ENCODE measurements at places on chromosomes 7 and 10. TPM values are rescaled to one million over a fixed set of nuclear protein-coding genes. Genes with fewer than 3 reads are reported as not detected.

DNA sequence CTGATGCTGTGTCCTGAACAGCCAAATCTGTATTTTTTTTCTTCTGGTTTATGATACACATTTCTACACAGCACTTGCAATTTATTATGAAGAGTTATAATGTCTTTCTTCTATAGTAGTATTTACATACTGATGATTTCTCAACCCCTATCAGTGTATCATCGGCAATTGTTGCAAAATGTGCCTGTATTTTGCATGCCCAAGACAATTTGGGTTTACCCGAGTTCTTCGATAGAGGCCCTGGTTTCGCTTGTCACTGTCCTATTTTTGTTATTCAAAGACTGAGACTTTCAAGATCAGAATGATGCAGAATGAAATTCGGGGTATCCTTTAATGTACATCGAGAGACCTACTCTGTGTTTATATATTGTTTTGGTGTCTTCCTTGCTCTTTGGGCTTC is 184.5 kb upstream of the PRSS58 start:
- H3K4me3 ChIP-seq, result no peak overlapping the region
- H3K27me3 ChIP-seq, result peaks cover 3% of the 10 kb centered on the region
- no peak for DNase-seq
- no peak overlapping the region for H3K27ac ChIP-seq
- H3K36me3 ChIP-seq, result no peaks in the 10 kb centered on the region
- peaks cover 33% of the 10 kb centered on the region for H3K4me1 ChIP-seq

GRCh38 chr7:921581-922333 is 32.7 kb downstream of the ADAP1 start:
- H3K27me3 ChIP-seq, result peaks cover 5% of the 10 kb centered on the region
- no peak overlapping the region for H3K27ac ChIP-seq
- no peaks in the 10 kb centered on the region for H3K36me3 ChIP-seq
- H3K4me3 ChIP-seq, result no peak overlapping the region
- DNase-seq, result peak; percentile 10

GRCh38 chr10:63699785-63700613 is 178.8 kb downstream of the REEP3 start:
- H3K27ac ChIP-seq, result no peak overlapping the region
- DNase-seq, result no peak
- no peak overlapping the region for H3K4me3 ChIP-seq

DNA sequence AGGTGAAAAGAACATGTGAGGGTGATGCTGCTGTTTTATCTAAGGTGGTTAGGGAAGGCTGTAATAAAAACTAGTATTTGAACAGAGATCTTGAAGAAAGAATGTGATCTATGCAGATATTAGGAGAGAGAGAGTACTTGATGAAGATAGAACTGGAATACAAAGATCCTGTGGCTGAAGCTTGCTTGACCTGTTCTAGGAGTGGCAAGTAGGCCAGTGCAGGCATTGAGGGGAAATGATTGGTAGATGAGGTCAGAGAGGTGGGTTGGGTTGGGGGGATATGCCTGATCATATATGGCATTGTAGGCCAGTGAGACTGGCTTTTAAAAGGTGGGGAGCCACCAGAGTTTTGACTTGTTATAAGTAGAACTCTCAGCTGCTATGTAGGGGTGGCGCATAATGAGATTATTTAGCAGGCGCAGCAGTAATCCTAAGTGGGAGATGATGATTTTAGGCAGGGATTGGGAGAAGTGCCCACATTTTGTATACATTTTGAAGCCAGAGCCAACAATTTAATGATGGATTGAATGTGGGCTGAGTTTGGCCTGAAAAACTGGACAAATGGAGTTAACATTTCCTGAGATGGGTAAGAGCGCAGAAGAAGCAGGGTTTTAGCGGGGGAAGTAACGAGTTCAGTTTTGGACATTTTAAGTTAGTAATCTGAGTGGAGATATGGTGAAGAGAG is 8.2 kb downstream of the CCSER2 start:
- DNase-seq, result no peak
- H3K4me1 ChIP-seq, result peaks cover 31% of the 10 kb centered on the region
- H3K27ac ChIP-seq, result no peak overlapping the region
- H3K4me3 ChIP-seq, result no peak overlapping the region
- no peaks in the 10 kb centered on the region for H3K36me3 ChIP-seq

DNA sequence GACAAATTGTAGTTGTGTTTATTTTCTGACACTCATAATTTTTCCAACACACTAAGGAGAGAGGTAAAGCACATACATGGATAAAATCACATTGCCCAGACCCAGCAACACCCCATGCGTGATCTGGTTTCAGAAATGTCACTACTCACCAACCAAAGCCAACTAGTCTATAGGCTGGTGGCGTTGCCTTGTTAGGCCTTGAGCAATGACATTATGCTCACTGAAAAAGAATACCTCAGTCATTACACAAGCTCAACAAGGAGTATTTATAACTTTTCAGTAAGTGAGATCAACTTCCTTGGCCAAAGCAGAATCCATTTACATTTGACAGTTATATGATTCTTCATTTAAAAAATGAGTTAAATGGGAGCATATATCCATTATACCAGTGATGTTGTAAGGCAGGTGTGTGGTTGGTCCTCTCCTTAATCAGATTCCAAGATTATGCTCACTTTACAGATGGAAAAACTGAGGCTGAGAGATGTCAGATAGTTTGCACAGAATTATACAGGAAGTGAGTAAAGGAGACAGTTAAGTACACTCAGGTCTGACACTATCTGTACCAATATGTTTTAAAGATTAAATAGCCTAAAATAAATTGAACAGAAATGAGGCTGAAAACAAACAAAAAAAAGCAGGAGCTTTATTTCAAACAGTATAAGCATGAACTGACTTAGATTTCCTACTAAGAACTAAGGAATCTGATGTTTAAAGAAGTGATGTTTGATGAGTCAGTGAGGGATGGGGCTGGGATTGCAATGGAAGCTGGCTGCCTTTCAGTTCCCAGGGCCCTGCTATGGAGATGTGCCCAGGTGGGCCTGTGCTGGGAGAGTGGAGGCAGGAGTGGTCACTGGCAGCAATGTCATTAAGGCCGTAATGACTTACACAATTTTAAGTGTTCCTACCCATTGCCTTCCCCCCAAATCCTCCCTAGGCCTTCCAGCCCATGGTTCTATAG is 118.3 kb downstream of the RAPGEF5 start:
- no peak overlapping the region for H3K27ac ChIP-seq
- H3K4me1 ChIP-seq, result peaks cover 4% of the 10 kb centered on the region
- no peak overlapping the region for H3K4me3 ChIP-seq
- H3K27me3 ChIP-seq, result no peaks in the 10 kb centered on the region
- no peak for DNase-seq
- no peaks in the 10 kb centered on the region for H3K36me3 ChIP-seq

DNA sequence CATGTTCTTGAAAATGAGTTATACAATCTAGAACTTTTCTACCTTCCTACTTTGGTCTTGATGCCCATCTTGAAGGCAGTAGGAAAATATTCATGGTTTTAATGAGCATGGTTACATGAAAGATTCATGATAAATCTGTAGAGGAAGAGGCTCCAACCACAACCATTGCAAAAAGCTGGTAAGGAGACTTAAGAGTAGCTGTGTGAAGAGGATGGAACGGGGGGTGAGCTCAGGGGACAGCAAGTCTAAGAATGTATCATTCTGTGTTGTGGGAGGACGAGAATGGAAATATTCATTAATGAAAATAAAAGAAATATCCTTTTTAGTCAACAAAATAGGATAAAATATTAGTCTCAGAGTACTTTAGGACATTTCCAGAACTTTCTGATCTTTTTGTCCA is 81.1 kb downstream of the BMPER start:
- no peak for DNase-seq
- H3K4me3 ChIP-seq, result no peak overlapping the region
- H3K27me3 ChIP-seq, result no peaks in the 10 kb centered on the region
- H3K4me1 ChIP-seq, result no peaks in the 10 kb centered on the region
- H3K27ac ChIP-seq, result no peak overlapping the region

- no peak for DNase-seq
- no peak overlapping the region for H3K4me3 ChIP-seq
- peaks cover 7% of the 10 kb centered on the region for H3K27me3 ChIP-seq
- H3K4me1 ChIP-seq, result peaks cover 7% of the 10 kb centered on the region
- H3K36me3 ChIP-seq, result no peaks in the 10 kb centered on the region
- H3K27ac ChIP-seq, result no peak overlapping the region
Measured at GRCh38 chr10:118832241-118832651, 77.5 kb upstream of the CACUL1 start.

- no peaks in the 10 kb centered on the region for H3K4me1 ChIP-seq
- no peaks in the 10 kb centered on the region for H3K27me3 ChIP-seq
- DNase-seq, result no peak
- H3K27ac ChIP-seq, result no peak overlapping the region
- H3K36me3 ChIP-seq, result no peaks in the 10 kb centered on the region
Measured at GRCh38 chr10:61758433-61758832, 95.7 kb downstream of the CABCOCO1 start.

The CYP2W1 gene
- total RNA-seq, result 1.3 TPM

The MYOF gene
- total RNA-seq, result 0.42 TPM

All from glutamatergic neuron (in vitro differentiated cells).